Umbilical cord (tissue), 2 donors: ENCODE measurements at places on chromosomes 3 and 15. TPM values are rescaled to one million over a fixed set of nuclear protein-coding genes. Genes with fewer than 3 reads are reported as not detected.

- peak; percentile 47 for DNase-seq
Measured at GRCh38 chr3:47444103-47444502, 31.6 kb downstream of the SCAP start.

GRCh38 chr3:34856081-34856947, 783.0 kb upstream of the ARPP21 start:
- peak; percentile 52 for DNase-seq

- DNase-seq, result peak; percentile 69
Measured at GRCh38 chr15:31364301-31365031, 37.8 kb downstream of the KLF13 start.

- no peak for DNase-seq
Measured at GRCh38 chr15:83775738-83776137, 121.8 kb downstream of the ADAMTSL3 start.

DNA sequence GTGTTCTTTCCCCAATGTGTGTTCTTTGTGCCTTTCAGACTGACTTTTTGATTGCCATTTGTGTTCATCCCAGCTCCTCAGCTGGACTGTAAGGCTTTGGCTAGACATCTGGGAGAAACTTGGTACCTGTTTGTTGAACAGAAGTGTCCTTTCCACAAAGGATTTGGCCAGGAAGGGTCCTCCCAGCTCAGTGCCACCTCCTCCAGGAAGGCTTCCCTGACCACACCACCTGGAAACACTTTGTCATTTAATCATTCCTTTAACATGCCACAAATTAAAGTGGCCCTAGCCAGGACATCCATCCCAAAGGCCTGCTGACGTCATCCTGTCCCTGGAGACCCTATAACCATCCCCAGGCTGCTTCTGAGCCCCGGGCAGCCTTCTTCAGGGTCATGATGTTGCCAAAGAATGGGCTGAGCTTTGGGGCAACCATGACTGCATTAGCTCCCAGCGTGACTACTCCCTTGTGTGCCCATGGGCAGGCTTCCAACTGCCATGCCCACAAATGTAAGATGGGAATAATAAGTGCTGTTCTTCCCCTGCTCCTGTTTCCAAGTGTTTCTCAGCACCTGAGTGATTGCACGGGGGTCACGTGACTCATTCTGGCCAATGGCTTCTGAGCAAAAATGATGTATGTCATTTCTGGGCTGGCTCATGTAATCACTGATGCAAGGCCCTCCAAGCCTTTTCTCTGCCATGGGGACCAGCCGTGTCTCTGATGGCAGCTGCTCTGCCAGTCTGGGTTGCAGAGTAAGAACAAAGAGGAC, 112.5 kb upstream of the SMAD3 start:
- no peak for DNase-seq

- no peak for DNase-seq
Measured at GRCh38 chr3:39892068-39892467, 82.7 kb downstream of the MYRIP start.

DNA sequence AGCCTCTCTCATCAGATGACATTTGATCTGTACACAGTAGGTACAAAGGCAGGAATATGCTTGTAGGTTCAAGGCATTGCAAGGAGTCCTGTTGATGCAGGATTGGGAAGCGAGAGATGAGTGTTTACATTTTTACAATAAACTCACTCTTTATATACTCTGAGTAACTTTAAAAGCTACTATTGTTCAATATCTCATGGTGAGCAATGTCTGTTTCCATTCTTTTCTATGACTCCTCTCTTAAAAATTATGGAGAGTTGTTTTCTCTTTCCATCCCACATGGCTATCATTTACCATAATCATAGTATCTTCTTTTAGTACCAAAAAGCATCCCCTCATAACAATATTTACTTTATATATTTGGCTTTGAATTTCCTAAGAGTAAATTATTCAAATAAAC, 314.0 kb upstream of the CDIN1 start:
- no peak for DNase-seq

DNA sequence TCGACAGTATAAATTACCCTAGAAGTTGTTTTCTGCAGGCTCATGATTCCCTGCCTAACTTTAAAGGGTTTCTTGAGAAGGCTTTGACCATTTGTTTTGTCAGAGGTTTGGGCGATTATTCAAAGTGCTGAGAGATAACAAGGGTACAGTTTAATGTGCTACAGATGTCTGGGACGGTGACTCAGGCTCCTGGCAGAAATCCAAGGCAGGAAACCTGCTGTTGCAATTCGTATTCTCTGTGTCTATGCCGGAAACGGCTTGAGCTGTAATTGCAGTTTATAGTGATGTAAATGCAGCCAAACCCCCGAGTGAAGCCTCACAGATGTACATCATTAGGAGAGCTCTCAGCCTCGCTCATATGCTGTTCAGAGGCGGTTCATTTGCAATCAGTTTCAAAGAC, 65.6 kb downstream of the SYNPR start:
- peak; percentile 98 for DNase-seq

DNA sequence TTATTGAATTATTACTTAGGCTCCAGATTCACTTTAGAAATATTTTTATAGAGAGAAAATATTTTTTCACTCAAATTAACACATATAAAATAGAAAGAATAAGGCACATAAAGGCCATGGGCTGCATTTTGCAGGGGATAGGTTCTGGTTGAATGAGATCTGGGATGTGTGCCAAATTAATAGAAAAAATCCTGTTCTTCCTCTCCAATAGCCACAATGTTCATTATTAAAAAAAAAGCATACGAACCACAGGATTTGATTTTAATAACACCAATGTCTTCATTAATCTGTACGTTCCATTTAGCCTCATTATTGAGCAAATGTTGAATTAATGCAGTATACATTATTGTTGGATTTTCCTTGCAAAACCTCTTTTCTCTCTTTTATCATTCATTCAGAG, 622.8 kb upstream of the AGTR1 start:
- no peak for DNase-seq

DNA sequence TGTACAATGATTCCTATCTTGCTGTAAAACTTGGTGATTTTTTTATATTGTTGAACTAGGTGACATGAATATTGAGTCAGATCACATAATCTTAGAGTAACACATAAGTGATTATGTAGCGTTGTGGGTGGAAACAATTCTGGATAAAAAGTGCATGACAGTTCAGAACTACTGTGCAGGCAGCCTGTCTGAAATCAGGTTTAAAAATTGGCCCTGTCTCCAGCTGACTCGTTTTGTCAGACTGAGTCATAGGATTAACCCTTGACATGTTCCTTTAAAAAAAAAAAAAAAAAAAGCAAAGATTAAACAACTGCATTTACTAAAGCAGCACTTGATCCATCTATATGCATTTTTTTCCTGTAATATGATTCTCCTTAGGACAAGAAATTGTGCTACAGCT, 160.0 kb upstream of the CGNL1 start:
- DNase-seq, result peak; percentile 87

DNA sequence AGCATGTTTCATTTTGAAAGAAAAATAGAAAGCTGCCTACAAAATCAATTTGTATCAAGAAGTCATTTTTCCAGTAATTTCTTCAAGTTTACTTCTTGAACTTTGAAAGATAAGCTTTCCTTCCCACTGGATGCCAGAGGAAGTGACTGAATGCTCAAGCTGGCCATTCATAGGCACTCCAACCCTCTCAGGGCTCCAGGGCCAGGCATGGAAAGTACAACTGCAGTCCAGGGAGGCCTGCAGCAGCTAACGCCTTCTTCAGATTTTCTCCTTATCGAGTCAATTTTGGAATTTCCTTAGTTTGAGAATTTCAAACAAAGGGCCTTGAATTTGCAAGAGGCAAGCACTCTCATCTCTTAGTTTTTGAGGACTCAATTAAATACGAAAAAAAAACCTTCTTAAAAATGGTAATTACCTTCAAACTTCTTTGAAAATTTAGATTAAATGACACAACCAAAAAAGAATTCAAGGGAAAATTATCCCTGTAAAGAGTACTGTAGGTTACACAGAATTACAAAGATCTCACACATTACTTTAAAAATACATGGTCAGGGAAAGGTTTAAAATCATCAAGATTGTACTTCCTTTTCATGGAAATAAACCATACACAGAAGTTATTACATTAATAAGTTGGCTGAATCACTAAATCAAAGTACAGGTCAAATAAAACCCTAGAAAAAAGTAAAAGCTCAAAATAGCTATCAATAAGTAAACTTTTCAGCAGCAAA, 2.5 kb downstream of the UBP1 start:
- peak; percentile 58 for DNase-seq

DNA sequence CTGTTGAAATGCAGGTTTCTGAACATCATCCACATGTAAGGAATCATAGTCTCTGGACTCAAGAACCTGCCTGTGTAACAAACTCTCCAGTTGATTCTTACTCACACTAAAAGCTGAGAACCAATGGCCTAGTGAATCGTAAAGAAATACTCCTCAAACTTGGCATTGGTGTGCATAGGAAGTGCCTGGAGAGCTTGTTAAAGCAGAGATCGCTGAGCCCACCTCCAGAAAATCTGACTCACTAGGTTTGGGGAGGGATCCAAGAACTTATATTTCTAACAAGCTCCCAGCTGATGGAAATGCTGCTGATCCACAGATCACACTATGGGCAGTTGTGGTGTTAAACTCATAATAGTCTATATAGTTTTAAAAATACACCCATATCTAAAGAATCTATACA, 55.8 kb upstream of the LMCD1 start:
- DNase-seq, result peak; percentile 96

GRCh38 chr3:45100981-45101407, 45.2 kb downstream of the CDCP1 start:
- peak; percentile 41 for DNase-seq

DNA sequence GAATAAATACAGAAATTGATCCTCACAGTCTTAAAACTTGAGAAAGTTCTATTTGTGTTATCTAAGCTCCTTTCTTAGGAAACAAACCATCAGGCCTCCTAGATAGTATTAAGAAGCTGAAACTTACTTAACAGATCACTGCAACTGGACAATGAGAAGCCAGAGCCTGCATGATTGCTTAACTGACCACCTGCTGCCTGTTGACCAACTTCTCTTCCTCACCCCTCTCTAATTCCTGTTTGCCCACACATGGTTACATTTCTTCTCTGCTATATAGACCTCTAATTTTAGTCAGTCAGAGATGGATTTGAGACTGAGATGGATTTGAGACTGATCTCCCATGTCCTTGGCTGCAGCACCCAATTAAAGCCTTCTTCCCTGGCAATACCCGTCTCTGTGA, 13.5 kb downstream of the CCPG1 start:
- no peak for DNase-seq

MORC1 gene
- 2.4 TPM for total RNA-seq

CGNL1 gene
- 22.4 TPM for total RNA-seq

SV2B gene
- 2.6 TPM for total RNA-seq

ARF4 gene
- total RNA-seq, result 142 TPM

GP9 gene
- 3.6 TPM for total RNA-seq
